NCI-H526 (cell line): ENCODE measurements at places on chromosomes 1 and 21.

GRCh38 chr1:147515045-147515869, 26.0 kb upstream of the BCL9 start:
- DNase-seq, result peak; percentile 96

- no peak for DNase-seq
Observed at GRCh38 chr21:26503414-26503813, 69.7 kb downstream of the CYYR1 start.

- DNase-seq, result no peak
Observed at GRCh38 chr1:160406131-160406968, 6.0 kb downstream of the VANGL2 start.

DNA sequence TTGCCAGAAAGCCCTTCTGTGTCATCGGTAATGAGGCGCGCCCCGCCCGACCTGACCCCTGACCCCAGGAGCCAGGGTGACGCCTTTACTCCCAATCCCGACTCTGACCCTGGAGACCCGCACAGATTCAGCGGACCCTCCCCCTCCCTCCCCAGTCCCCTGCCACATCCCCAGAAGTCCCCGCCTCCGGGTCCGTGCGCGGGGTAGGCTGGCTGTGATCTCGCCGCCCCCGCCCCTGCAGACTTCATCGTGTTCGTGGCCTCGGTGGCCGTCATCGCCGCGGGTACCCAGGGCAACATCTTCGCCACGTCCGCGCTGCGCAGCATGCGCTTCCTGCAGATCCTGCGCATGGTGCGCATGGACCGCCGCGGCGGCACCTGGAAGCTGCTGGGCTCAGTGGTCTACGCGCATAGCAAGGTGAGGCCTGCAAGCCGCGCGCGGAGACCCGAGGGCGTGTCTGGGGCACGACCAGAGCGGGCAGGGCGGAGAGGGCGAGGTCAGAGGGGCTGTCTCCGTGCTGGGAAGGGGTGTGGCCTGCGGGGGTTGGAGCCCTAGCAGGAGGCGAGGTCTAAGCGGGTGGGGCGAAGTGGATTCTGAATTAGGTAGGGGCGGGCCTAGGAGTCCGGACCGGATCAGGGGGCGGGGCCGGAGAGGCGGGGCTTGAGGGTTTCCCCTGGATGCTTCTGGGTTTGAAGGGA, 34.8 kb downstream of the KCNQ4 start:
- DNase-seq, result no peak

DNA sequence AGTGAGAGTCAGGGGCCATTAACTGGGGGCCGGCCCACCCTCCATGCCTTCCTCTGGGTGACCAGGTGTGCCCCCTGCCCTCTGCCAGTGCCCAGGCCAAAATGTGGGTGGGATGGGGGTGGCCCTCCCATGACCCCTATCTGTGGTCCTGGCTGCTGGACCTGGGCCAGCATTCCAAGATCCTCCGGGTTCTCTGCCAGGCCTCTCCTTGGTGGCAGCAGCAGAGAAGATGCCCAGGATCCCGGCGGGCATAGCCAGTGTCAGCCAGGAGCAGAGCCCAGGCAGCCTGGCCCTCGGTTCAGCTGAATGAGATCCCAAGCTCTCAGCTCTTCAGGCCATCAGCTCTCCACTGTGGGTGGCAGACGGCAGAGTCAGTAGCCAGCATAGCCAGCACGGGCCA, 31.3 kb upstream of the ACTRT2 start:
- DNase-seq, result no peak

- DNase-seq, result no peak
Observed at GRCh38 chr1:198350456-198350855, 190.0 kb downstream of the ATP6V1G3 start.

DNA sequence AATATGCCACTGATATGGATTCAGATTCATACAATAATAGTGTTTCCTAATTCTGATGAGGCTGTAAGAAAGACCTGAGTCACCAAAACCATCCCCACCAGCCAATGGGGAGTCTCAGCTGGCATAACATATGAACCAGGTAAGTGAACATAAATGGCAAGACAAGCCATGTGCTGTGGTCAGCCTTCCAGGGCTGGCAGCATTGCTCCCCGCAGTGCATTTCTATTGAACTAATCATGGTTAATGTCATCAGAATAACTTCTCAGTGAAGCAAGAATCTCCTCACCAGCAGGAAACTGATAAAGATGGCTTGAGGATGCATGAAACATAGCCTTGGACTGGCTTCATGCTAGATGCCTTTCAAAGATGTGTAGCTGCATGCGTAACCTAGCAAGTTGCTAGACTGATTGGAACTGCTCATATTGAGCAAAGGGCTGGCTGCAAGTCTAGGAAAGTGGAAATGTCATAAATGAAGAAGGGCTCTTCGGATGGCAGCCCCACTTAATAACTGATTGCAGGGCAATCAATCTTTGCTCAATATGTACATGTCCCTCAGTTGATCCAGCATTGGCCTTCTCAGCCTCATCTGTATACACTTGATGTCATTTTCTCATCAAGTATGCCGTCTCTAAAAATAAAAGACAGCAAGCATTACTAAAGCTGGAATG, 88.0 kb downstream of the NTNG1 start:
- no peak for DNase-seq

DNA sequence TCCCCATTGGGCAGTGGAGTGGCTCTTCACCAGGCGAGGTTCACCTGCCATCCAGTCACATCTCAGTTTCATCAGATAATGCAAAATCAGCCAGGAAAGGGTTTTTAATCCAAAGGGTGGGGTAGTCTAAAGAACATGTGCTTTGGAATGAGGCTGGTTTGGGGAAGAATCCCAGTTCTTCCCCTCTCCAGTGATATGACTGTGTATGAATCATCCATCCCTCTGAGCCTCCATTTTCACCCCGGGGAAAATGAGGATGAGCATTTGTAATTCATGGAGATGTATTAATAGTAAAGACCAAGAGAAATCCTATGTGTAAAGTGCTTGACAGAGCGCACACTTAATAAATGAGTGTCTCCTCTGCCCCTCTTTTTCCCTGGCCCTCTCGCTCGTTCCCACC, 215.1 kb upstream of the FGGY start:
- DNase-seq, result no peak

DNA sequence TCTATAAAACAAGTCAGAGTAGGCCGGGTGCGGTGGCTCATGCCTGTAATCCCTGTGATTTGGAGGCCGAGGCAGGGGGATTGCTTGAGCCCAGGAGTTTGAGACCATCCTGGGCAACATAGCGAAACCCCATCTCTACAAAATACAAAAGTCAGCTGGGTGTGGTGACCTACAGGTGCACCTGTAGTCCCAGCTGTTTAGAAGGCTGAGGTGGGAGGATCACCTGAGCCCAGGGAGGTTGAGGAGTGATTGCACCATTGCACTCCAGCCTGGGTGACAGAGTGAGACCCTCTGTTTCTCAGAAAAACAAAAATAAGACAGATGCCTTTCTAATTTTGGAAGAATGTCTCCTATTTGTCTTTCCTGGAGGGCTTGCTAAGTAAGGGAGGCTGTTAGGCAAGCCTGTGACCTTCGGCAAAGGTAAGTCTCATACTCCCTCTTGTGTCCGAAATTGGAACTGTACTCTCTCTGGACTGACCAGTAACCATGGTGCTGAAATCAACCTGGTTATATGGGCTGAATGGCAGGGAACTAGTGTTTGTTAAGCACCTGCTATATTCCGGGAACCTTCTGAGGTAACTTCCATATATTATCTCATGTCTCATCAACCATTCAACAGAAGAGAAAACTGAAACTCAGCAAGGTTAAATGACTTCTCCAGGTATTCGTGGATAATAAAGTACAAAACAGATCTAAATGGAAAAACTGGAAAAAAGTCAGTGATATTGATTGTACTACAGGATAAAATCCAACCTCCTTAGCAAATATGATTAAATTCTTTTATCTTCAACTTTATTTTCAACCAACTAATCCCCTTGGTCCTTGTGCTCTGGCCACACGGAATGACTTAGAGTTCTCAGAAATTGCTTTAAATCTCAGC, 11.8 kb upstream of the RAB3B start:
- peak; percentile 92 for DNase-seq

DNA sequence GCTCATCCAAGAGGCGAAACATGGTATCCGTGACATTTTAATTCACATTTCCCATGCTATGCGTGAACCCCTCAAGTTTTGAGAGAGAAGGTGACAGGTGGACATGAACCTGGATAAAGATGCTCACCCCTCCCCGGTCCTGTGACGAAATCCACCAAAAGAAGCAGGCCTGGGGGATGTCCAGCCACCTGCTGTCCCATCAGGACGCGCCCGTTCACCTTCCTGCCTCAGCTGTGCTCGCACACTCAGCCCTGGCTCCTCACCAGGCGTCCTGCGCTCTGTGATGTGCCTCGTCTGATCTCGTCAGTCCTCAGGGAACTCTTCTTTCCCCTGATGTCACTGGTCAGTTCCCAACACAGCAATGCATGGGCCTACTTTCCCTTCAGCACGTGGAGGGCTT, 10.3 kb downstream of the FHAD1 start:
- no peak for DNase-seq
